ENCODE measurements at places on chromosomes 11 and 22.

- no peak for ATAC-seq
Measured at GRCh38 chr11:86201371-86201884, 43.1 kb upstream of the EED start.

- ATAC-seq, result peak; percentile 79
Measured at GRCh38 chr11:61082931-61083531, 19.3 kb upstream of the CD5 start.

GRCh38 chr11:66866511-66866986, 9.7 kb downstream of the LRFN4 start:
- no peak for ATAC-seq

GRCh38 chr11:79762279-79762921, 321.6 kb upstream of the TENM4 start:
- no peak for ATAC-seq

DNA sequence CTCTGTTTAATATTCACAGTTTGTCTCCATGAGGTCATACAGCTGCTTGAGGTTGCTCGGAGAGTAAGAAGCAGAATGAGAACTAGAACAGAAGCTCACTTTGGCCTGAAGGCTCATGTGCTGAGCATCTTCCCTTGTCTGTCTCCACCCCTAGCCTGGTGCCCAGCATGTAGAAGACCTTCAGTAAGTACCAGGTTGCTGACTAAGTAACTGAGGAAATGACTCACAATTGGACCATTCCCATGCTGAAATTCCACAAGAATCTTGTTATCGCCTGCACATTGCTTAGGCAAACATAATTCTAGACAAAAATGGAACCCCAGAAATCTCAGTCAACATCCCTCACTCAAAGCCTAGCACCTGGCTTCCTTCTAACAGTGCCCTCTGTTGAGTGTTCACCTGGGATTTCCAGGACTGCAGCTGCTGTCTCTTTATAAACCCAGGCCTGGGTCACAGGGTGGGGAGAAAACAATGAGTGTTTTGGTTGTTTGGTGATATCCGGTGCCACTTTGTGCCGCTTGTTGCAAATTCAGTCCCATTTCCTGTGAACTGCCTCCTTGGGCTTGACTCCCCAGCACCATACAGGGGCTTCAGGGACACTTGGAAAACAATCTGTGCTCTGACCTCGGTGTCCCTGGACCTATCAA, 406.8 kb downstream of the ETS1 start:
- ATAC-seq, result no peak

- no peak for ATAC-seq
Measured at GRCh38 chr11:12754582-12755234, 80.5 kb downstream of the TEAD1 start.

DNA sequence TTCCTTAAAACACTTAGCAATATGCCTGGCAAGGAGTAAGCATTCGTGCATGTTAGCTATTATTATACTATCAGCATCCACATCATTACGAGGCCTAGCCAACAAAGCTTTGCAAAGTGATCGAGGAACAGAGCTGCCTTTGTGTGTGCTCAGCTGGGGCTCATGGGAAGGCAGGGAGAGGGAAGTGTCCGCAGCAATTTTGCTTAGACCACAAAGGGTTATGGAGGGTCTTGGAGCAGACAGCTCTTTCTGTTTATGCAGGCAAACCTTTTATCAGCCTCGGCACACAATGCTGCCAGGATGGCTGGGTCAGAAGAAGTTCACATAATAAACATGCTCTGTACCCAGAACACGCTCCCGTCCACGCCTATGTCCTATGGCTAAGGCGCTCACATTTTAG, 10.9 kb upstream of the DKK3 start:
- no peak for ATAC-seq

DNA sequence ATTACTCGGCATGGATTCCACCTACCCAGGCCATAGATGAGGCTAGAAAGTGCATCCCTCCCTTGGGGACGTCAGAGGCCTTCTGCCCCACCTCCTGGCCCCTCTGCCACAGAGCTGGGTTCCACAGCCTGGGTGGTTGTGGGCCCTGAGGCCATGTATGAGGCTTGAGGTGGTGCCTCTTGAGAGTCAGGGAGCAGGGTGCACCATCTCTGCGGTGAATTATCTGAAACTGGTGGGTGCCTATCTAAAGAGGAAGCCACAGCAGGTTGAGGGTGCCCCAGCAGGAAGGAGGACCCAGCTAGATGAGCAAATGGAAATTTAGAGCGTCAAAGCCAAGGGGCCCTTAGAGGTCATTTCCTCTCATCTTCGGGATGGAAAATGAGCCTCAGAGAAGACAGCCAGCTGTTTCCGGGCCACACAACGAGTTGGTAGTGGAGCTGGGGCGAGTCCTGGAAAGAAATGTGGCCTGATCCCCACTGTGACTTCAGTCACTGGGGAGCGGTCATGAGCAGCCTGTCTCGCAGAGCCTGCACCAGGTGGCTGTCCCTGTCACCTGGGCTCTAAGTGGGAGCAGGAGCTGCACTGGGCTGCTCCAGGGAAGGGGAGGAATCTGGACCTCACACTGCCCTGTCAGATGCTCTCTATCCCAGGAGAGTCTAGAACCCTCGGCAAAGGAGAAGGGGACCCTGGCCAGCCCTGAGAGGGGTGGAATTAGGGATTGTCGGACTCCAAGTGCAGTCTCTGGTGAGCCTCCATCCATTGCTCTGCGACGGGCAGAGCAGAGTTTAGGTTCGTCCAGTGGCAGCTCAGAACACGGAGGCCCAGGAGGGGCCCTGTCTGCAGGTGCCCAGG, 7.3 kb downstream of the ADORA2A start:
- peak; percentile 65 for ATAC-seq

GRCh38 chr11:121467965-121468364, 15.2 kb upstream of the SORL1-AS1 start:
- peak; percentile 38 for ATAC-seq

GRCh38 chr11:2575591-2576051, 124.2 kb downstream of the KCNQ1OT1 start:
- no peak for ATAC-seq

- ATAC-seq, result no peak
Measured at GRCh38 chr22:49192180-49192856, 635.4 kb downstream of the BRD1 start.

DNA sequence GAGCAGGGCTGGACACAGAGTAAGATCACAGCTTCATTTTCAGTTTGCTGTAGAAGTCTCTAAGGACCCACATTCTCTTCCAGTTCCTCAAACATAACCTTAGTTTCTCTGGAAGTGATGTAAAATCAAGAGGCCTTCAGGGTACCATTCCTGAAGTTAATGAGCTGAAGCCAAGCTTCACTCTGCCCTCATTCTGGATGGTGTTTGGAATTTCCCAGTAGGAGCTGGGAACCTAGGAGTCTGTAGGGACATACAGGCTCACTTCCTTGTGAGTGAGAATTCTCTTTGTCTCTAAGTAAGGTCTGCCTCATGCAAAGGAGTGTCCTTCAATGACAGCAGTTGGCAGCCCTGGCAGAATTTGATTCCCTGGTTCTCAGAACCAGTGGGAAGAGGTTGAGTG, 142.4 kb upstream of the NARS2 start:
- no peak for ATAC-seq

GRCh38 chr11:71170624-71171423, 81.6 kb downstream of the SHANK2 start:
- no peak for ATAC-seq

DNA sequence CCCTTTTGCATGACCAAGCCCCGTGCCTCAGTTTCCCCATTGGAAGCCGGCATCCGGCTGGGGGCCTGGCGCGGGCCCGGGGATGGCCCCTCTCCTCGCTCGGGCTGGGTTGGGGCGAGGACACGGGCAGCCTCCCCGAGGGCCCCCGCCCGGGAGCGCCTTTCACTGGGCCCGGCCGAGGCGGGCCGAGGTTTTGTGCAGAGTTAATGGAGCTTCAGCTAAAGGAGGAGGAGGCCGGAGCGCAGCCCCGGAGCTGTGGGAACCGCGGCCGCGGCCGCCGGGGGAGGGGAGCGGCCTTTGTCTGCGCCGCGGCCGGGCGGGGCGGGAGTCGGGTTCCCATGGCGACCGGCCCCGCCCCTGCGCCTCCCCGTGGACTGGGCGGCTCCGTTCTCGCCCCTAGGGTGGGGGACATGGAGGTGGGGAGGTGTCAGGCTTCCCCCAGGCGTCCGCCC, 1.4 kb upstream of the MAPK11 start:
- peak; percentile 41 for ATAC-seq

GRCh38 chr11:74248469-74248868, 63.0 kb downstream of the P4HA3 start:
- no peak for ATAC-seq

DNA sequence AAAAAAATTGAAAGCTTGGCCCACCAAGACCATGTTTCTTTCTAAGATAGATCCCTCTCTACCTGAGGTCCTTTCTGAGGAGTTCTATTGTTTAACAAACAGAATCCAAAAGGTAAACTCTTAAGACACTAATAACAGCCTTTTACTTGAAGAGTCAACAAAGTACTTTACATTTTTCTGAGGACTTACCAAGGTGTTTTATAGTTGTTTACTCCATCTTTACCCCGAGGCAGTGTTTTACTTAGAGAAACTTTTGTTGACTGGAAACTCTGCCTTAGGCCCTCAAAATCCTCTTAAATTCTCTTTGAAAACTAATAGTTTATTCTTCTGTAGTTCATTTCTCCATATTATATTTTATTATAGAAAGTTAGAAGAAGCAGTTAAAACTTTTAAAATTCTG, 49.7 kb upstream of the NOX4 start:
- no peak for ATAC-seq

DNA sequence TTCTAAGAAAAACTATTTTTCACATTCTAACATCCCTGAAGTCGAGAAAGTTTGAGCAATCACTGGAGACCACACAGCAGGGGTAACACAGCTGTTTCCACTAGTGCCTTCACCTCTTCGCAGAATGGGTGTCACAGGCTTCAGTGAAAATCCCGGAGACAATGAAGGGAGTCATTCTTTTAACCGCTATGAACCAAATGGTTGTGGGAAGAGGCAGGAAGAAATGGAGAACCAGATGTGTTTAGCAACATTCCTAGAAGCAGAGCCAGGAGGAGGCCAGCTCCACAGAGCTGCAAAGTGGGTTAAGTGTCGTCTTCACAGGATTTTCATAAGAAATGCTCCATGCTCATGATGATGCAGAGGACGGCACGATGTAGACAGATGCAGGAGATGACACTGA, 221.1 kb downstream of the LARGE1 start:
- ATAC-seq, result no peak

- ATAC-seq, result no peak
Measured at GRCh38 chr22:47218671-47219070, 456.2 kb downstream of the TBC1D22A start.

GRCh38 chr11:71420455-71421241, 27.5 kb downstream of the DHCR7 start:
- ATAC-seq, result no peak

DNA sequence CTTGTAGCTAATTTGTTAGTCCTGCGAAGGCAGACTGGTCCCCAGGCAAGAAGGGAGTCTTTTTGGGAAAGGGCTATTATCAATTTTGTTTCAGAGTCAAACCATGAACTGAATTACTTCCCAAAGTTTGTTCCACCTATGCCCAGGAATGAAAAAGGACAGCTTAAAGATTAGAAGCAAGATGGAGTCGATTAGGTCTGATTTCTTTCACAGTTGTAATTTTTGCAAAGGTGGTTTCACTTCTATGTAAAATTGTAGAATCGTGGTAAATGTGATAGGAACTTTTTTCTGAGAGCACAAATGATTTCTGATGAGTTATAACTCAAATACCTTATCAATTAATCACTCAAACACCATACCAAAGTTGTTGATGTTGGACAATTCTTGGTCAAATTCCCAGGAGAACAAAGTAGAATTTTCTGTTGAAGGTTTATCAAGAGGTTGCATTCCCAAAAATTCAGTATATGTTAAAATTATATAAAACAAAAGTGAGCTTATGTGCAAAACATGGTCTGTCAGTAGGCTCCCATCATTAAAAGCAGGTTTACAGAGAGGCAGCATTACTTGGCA, 2.9 kb upstream of the CTSC start:
- ATAC-seq, result no peak

DNA sequence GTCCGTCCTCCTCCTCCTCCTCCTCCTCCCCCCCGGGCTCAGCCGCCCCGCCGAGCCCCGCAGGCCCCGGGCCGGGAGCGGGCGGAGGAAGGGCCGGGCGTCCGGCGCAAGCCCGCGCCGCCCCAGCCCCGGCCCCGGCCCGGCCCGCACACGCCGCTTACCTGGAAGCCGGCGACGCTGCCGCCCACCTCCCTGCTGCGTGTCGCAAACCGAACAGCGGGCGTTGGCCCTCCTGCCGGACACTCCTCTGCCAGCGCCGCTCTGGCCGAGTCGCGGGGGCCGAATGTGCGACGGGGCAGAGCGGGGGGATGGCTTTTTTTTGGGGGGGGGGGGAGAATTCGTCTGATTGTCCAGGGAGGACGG, 1.1 kb downstream of the IGF2 start:
- ATAC-seq, result no peak

DNA sequence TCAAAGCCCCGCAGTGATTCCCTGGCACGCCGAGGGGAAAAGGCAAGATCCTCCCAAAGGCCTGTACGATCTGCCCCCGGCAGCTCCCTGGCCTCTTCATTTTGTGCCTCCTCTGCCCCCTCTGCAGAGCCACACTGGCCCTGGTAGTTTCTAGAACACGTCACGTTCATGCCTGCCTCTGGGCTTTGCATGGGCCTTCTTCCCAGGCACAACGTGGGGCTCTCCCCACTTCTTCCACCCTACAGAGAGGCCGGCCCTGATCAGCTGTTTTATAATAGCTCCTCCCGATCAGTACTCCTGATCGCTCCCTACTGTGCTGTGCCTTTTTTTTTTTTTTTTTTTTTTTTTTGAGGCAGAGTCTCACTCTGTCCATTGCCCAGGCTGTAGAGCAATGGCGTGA, 78.4 kb downstream of the PTPRJ start:
- ATAC-seq, result no peak

DNA sequence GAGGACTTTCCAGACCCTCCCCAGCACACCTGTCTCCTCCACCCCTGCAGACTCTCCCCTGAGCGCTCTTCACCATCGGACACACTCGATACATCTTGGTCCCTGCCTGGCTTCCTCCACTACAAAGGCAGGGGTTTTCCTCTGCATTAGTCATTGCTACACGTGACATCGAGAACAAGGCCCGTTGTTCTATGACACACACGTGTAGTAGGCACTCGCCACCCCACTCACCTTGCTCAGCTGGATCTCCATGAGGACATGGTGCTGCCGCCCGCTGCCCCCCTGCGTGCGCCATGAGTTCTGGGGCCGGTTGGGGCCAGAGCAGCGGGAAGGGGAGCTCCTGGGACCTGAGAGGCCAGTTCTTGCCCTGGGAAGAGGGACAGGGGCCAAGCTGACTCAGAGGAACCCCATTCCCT, 16.7 kb downstream of the ATG2A start:
- peak; percentile 100 for ATAC-seq

DNA sequence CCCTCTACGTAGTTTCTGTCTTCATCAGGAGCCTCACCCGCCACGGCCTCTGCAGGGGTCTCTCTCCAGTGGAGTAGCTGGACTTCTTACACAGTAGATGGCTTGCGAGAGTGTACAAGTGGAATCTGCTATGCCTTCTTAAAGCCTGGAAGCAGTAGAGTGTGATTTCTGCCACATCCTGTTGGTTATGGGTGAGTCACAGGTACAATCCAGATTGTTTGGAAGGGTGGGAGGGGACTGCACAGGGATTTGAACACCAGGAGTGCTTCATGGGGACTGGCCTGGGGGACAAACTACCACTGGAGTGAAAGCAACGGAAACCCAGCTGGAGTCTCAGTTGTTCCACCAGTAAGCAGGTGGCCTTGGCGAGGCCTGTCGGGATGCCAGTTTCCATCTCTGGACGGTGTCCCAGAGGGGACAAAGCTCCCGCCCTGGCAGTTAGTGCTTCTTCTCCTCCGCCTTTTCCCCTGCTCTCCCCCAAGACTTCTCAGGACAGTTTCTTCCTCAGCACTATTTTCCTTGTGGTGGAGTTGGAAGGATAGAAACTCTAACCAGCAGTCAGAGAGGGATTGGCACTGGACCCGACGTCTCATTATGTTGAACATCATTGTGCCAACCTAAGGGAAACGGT, 85.0 kb upstream of the RCN1 start:
- ATAC-seq, result no peak

Measured in activated T-helper 17 cell treated with anti-CD3 and anti-CD28 coated beads, Interleukin-2, amount 50 U/mL, for 72 hours (primary cell).